NCI-H1930 (cell line): ENCODE measurements at places on chromosomes 16 and 17.

- no peak for DNase-seq
These were observed 418.3 kb upstream of the SALL1 start for GRCh38 chr16:51569203-51569931.

GRCh38 chr17:50337956-50338355, 8.0 kb upstream of the XYLT2 start:
- no peak for DNase-seq

DNA sequence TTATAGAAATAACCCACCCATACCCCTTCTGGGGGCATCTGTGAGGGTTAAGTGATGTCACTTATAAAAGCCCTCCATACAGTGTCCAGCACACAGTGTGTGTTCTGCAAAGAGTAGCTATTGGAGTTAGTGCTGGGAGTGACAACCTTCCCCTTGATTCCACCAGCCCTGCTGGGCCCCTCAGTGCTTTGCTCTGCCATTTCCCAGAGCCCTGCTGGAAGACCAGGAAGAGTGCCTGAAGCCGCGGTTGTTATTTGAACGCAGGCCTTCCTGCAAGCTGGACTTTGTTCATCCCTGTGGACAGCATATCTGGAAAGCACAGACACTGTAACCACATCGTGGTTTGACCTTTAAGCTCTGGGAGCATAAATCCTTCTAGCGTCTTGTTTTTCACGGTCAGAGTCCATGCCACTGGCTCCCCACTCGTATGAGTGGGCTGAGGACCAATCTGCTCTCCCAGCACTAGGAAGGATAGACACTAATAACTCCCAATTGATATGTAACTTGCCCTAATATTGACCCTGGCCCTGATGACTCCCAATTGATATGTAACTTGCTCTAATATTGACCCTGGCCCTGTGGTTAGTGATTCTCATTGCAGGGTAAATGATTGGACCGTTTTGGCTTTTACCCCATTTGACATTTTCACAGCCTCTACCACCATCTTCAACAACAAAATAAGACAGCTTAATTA, 297.1 kb upstream of the MAF start:
- DNase-seq = no peak

DNA sequence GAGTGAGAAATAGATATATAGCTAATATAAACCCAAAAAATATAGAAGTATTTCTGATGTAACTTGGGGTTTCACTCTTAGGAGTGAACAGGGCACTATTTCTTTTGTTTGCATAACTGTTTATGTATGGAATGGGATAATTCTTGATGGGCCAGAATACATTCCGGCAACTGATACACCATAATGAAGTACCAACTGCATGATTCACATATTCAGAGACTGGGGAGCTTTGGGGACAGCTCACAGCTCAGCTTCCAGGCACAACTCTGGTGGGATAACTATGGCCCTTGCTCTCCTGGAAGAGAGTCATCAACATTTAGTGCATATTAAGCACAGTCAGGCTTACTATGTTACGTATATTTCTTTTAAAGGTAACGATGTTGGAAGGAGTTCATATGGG, 42.1 kb upstream of the ADCY7 start:
- DNase-seq = no peak

- DNase-seq = no peak
These were observed 268.3 kb downstream of the ABCC12 start for GRCh38 chr16:47887496-47887895.

DNA sequence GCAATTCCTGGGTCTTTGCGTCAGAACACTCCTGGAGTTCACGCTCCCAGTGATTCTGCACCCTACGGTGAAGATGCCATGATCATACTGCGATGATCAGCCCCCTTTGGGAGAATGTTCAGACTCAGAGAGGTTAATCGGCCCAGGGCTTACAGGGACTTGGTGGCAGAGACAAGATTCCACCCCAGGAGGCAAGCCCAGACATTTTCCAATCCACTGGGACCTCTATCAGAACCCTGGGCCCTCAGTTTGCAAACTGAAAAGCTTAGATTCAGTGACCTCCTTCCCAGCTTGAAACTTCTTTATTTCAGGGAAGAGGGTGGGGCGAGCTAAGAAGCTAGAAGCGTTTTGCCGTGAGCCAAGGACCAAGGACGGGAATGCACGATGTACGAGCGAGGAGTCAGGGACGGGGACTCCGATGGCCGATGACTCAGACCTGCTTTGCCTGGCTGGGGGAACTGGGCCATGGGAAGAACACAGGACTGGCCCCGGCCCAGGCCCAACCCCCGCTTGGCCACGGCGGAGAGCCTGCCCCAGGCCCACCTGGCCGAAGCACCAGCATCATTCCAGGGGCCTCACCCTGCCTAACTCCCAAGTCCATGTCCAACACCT, 34.7 kb downstream of the SOCS3 start:
- no peak for DNase-seq

GRCh38 chr17:49987681-49988441, 7.2 kb downstream of the DLX3 start:
- no peak for DNase-seq

GRCh38 chr17:9768381-9768934, 22.9 kb downstream of the DHRS7C start:
- no peak for DNase-seq

DNA sequence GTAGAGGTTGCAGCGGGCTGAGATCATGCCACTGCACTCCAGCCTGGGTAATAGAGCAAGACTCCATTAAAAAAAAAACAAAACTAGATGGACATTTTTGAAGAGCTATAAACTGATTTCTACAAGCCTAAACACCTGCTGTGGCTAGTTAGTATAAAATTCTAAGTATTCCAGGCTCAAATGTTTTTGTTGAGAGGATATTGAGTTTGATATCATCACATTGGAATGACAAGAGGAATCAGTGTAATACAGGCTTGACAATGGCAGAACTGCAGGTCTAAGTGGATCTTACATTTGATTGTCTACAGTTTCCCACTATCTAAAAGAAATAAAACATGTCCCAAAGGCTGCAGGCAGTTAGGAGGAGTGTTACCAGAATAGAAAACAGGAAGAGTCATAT, 23.9 kb upstream of the DLX3 start:
- no peak for DNase-seq

GRCh38 chr17:70810609-70811008, 641.3 kb downstream of the KCNJ2 start:
- DNase-seq = no peak

DNA sequence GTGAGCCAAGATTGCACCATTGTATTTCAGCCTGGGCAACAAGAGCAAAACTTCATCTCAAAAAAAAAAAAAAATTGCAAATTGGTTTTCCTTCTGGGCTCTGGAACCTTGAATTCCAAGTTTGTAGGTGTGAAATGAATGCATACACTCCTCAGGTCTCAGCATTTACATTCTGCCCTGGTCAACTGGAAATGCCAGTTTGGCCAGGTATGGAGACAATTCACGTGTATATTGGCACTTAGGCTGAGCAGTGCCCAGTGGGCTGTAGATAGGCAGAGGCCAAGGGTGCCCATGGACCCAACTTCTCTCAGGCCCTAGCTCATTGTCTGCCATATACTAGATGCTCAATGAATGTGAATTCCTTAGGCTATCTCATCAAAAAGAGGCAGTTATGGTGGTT, 15.7 kb downstream of the PDILT start:
- no peak for DNase-seq

- no peak for DNase-seq
These were observed 57.2 kb downstream of the NUP88 start for GRCh38 chr17:5362162-5362811.

GRCh38 chr17:63649813-63650212, 27.6 kb downstream of the MAP3K3 start:
- no peak for DNase-seq

DNA sequence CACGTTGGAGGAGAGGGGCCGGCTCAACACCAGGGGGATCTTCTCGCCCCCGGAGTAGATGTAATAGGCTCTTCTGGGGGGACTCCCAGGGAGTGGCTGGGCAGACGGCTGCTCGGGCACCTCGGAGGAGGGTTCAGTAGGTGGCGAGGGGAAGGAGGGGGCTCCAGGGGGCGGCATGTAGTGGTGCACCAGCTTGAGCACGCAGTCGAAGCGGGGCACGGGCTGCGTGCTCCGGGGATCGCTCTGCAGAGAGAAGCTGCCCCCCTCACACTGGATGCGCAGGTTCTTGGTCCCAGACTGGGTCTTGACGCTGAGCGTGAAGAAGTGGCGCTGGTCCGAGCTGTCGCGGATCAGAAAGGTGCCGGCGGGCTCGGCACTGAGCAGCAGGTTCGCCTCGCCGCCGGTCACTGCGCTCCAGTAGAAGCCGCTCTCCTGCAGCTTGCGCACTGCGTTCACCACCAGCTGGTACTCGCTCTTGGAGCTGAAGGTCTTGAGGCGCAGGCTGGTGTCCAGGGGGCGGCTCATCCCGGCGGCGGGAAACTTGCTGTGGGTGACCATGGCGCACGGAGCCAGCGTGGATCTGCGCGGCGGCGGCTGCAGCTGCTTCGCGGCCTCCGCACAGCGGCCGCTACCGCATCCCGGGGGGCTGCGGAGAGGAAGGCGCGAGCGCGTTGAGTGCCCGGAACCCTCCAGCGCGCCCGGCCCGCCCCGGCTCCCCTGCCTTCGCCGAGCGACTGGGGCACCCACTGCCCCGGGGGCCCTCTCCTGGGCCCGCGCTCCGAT, 1.1 kb downstream of the SOCS3 start:
- no peak for DNase-seq

DNA sequence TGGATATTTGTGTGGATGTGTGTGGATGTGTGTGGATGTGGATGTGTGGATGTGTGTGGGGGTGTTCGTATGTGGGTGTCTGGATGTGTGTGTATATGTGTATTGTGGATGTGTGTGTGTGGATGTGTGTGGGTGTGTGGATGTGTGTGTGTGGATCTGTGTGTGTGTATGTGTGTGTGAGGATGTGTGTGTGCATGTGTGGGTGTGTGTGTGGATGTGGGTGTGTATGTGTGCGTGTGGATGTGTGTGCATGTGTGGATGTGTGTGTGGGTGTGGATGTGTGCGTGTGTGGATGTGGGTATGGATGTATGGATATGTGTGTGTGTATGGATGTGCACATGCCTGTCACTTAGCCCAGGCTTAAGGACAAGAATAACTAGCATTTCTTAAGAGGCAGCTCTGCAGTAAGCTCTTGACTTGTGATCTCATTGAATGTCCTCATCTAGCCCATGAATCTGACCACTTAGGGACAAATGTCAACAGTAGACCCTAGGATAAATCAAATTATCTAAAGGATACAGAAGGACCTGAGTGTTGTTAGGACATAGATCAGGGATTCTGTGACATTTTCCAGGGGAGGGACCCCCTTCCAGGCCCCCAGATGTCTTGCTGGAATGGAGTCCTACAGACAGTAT, 83.5 kb downstream of the BMERB1 start:
- DNase-seq = no peak

GRCh38 chr17:11797803-11798202, 199.5 kb downstream of the ZNF18 start:
- DNase-seq = peak; percentile 3

DNA sequence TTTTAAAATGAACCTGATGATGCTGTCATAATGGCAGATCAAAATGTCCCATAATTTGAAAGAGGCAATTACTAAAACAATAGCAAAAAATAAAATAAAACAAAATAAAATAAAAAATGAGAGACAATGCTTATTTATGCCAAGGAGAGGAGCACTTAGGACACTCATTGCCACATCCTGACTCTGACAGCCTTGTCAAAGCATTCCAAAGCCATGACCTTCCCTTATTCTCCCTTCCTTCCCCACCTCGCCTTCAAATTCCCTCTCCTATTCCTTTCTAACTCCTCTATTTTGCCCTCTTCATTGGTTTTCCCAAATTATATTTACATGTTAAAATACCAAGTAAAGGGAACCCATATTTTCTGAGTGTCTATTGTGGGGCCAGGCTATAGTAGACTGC, 220.0 kb downstream of the CDH13 start:
- DNase-seq = no peak

GRCh38 chr16:63037761-63038396, 1001.6 kb upstream of the CDH8 start:
- DNase-seq = peak; percentile 76

- DNase-seq = no peak
These were observed 81.1 kb downstream of the ANKRD11 start for GRCh38 chr16:89409161-89409711.

DNA sequence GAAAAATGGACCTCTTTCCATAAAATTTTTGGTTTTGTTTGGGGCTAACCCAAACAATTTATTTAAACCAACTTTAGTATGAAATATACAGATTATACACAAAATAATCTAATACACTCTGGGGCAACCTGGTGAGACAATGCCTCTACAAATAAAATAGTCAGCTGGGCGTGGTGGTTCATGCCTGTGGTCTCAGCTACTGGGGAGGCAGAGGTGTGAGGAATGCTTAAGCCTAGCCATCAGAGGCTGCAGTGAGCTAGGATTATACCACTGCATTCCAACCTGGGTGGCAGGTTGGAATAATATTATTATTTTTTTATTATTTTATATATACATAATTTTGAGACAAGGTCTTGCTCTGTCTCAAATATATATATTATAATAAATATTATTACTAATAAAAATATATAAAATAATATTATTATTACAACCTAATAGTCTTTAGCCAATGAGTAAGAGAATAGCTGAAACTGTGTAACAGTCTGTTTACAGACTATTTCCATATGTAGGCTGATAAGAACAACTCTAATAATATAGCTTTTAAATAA, 50.5 kb downstream of the GLG1 start:
- DNase-seq = no peak

DNA sequence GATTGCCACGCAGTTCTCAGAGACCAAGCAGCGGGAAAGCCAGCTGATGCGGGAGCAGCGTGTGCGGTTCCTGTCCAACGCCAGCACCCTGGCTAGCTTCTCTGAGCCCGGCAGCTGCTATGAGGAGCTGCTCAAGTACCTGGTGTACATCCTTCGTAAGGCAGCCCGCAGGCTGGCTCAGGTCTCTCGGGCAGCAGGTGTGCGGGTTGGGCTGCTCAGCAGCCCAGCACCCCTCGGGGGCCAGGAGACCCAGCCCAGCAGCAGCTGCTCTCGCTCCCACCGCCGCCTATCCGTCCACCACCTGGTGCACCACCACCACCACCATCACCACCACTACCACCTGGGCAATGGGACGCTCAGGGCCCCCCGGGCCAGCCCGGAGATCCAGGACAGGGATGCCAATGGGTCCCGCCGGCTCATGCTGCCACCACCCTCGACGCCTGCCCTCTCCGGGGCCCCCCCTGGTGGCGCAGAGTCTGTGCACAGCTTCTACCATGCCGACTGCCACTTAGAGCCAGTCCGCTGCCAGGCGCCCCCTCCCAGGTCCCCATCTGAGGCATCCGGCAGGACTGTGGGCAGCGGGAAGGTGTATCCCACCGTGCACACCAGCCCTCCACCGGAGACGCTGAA, 15.2 kb downstream of the CACNA1G start:
- DNase-seq = no peak

DNA sequence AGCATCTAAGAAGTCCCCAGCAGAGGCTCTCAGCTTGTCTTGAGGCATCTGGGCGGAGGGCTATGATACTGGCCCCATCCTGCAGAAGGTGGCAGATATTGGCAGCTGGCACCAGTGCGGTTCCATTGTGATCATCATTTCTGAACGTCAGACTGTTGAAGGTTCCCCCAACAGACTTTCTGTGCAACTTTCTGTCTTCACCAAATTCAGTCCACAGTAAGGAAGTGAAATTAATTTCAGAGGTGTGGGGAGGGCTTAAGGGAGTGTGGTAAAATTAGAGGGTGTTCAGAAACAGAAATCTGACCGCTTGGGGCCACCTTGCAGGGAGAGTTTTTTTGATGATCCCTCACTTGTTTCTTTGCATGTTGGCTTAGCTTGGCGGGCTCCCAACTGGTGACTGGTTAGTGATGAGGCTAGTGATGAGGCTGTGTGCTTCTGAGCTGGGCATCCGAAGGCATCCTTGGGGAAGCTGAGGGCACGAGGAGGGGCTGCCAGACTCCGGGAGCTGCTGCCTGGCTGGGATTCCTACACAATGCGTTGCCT, at the start of gene CIITA:
Gene CIITA (plus strand): TSS at position 404 of the 543 bp plus-strand sequence. CDS start 129 bp downstream, at position 533.
- peak; percentile 3 for DNase-seq
